NCI-H1930 (cell line): ENCODE measurements at places on chromosomes 5 and 9.

- no peak for DNase-seq
These were observed 114.6 kb upstream of the SPOCK1 start for GRCh38 chr5:137613554-137614265.

DNA sequence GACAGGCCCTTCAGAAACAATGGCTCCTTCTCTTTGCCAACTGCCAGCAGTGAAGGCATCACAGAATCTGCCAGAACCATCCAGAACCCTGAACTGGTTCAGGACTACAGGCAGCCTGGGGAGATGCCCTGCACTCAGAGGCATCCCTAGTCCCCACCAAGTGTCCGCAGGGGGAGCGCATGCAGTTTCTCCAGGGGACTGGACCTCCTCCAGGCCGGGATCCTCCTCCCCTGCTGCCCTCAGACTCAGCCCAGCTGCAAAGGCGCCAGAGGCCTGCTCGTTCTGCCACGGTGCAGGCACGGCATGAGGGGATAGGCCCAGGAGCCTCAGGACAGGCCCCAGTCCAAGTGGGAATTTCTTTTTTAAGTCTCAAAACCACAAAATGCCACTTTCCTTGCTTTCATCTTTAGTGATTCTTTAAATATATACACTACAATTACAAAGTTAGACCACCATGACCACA, 72.0 kb downstream of the SEMA4D start:
- DNase-seq: no peak

GRCh38 chr5:168991311-168991710, 309.6 kb downstream of the SLIT3 start:
- no peak for DNase-seq

DNA sequence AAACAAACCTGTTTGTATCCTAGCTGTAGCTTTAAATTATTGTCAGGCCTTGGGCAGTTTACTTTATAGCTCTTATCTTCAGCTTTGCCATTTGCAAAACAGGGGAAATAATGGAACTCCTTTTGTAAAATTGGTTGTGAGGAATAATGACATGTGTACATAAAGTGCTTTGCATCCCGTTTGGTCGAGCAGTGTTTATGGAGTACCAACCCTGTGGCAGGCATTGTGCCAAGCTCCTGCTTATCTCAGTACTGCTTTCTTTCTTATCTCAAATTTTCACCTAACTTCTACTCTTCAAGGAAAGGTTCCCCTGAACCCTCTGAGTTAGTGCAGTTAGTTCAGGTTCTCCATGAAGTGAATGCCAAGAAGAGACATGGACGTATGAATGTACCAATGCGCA, 9.4 kb upstream of the TENT2 start:
- peak; percentile 3 for DNase-seq

DNA sequence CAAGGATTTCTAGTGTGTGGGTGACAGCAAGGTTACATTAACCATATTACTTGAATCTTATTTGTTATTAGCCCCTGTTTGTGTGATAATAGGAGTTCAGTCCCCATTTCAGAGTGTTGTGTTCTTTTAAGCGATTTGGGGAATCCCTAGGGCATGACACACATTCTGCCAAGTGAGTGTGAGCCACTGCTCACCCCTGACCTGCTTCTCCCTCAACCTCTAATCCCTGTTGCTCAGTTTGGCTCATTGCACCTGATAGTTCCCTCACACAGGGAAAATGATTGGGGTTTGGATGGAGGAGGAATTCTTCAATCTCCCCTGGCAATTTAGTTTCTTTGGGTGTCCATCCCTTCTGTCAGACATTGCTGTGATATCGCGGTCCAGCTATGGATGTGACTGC, 149.2 kb downstream of the DMRTA1 start:
- DNase-seq: no peak

DNA sequence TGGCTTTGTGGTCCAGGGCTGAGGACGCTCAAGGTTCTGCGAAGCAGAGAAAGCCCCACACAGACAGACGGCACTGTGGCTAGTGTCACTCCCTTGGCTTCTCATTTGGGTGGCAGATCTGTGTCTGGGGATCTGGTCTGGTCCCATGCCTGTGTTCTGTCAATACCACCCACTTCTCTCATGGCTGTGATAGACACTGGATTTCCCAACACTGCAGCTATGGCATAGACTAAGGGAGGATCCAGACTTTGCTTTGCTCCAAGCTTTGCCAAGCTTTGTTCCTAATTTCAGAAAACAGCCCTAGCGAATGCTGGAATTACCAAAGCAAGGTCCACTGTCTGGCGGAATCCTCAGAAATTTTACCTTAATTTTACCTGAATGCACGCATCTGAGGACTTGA, 62.1 kb downstream of the GADD45G start:
- no peak for DNase-seq

DNA sequence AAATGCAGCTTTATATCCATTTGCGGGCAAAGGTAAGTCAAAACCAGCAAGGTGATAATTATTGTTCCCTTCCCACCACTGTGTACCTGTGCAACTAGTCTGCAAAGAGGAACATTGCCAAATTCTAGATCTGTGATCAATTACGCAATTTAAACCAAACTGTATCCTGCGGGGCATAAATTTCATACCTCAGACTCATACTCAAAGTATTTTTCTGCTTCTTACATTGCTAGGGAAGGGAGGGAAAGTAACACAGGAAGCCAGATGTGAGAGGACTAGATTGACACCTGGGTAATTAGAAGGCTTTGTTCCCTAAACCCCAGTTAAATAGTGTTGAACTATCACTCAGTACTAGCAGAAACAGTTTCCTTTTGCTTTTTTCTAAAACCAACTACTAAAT, 240.2 kb upstream of the ZNF608 start:
- DNase-seq: no peak

- no peak for DNase-seq
These were observed 133.9 kb upstream of the SPEF2 start for GRCh38 chr5:35483780-35484179.

DNA sequence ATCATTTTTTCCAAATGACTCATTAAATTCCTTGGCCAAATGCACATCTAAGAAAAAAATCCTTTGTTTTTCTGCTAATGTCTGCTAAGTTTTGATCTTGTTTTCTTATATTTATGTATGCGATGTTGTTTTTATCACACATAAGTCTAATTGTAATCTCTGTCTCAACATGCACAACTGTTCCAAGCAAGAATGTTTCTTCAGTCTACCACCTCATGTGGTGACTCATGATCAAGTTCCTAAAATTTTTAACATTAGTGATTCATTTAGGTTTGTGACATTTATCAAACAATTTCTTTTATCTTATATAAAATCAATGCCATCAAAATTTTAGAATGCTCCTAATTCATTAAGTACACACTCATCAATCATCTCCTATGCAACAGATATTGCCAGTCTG, 763.9 kb upstream of the FAM174A start:
- DNase-seq: no peak

- DNase-seq: peak; percentile 35
These were observed 264.4 kb downstream of the HTR1A start for GRCh38 chr5:63697811-63698210.

GRCh38 chr5:67021521-67021920, 175.1 kb downstream of the CD180 start:
- no peak for DNase-seq

GRCh38 chr5:65102976-65103711, 334.4 kb downstream of the CWC27 start:
- DNase-seq: peak; percentile 48

DNA sequence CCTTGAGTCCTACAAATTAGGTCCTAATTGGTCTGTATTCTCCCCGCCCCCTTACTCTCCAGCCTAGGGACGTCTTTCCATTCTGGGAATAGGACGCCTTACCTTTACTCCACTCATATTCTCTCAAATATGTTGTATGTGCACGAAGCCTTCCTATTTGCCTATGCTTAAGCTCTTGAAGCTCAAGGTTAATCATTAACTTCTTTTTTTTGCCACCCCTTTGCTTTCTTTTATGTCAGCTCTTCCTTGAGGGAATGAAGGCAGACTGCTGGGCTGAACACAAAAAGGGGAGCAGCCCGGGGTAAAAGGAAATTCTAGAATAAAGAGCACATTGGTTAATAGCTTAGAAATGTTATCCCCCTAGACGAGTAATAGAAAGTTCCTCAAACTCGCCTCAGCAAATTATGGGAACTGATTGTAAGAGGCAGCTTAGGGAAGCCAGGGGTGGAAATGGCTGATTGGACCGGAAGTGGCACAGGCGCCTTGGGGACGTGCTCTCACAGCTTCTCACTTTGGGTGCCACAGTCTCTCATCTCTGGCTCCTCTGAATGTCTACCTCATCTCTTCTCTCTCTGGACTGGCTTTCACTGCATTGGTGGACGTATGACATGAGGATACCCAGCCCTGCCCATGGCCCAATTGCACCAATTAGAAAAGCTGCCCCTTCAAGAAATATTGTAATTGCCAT, 122.3 kb upstream of the IL12B start:
- no peak for DNase-seq

DNA sequence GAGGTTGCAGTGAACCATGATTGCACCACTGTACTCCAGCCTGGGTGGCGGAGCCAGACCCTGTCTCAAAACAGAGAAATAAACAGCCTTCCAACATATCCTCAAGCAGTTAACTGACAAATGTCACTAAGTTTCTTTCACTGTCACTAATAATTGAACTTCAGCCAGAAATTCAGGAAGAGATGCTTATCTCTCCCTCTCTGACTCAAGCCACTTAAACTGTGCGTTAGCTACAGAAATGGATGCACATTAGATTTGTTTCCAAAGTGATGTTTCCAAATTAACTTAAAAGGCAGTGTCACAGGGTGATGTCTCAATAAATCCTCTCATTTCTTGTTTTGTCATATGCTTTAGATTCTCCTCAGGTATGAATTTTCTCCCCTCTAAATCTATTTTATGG, 164.9 kb downstream of the KDM4C start:
- no peak for DNase-seq
